ENCODE measurements at places on chromosomes 7 and 10.

GRCh38 chr7:110889335-110889734 lies 201.6 kb upstream of the LRRN3 start:
- DNase-seq = no peak

DNA sequence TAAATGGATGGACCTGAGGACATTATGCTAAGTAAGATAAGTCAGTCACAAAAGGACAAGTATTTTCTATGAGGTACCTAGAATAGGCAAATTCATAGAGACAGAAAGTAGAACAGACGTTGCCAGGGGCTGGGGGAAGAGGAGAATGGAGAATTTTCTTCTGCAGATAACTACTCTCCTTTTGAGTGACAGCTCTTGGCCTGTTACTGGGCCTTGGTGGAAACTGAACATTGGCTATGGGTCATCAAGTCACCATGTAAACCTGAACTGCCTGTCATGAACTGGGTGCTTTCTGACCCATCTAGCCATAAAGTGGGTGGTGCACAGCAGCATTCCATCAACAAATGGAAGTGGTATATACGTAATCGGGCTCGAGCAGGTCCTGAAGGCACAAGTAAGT lies 29.3 kb upstream of the NFE2L3 start:
- DNase-seq = no peak

DNA sequence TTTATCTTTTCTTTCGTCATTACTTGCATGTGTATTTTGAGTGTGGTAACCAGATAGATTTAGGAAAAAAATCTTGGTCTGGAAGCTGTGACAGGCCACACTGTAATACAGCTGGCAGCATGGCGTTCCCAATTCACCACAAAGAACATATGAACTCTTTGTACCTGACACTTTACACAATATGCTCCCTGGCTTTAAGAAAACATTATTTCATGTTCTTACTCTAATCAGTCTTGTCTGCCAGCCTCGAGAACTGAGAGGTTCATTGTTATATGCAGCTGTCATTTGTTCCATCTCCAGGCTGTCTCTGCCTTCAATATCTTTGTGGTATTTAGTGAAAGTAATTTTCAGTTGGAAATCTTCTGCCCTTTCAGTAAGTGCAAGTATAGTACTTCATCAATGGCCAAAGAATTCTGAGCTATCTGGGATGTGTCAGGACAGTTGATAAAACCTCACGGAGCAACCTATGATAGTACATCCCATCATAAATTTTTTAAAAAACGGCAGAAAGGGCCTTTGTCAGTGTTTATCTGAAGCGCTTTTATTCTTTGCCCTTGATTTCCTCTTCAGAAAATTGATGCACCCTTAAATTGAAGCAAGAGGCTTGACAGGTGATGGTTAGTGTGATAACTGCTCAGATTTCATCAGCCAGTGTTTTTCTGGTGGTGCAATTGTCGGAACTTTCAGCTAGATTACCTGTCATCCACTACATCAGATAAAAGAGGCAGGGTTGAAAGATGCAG lies 146.3 kb upstream of the SP8 start:
- DNase-seq = no peak

- peak; percentile 87 for DNase-seq
Observed at GRCh38 chr7:40419806-40420205, 285.0 kb downstream of the SUGCT start.

GRCh38 chr10:42971251-42971599 lies 105.6 kb upstream of the RET start:
- no peak for DNase-seq

- DNase-seq = no peak
Observed at GRCh38 chr7:133268355-133268754, 15.5 kb downstream of the EXOC4 start.

- peak; percentile 33 for DNase-seq
Observed at GRCh38 chr10:93921338-93921737, 27.6 kb downstream of the SLC35G1 start.

DNA sequence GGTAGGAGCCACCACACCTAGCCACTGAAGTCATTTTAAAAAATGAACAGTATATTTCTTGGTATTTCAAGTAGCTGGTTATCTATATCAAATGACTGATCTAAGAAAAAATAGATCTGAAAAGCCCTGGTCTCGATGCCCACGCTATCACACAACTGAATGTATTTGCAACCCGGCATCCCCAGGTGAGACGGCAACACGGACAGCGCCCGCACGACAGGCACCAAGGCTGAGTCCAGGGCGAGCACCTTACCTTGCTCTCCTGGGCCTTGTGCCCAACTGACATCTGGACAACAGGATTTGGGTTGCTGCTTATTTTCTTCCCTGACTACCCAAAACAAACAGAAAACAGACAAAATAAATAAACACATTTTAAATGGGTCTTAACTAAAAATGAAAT lies 44.8 kb upstream of the NCAPG2 start:
- DNase-seq = no peak

DNA sequence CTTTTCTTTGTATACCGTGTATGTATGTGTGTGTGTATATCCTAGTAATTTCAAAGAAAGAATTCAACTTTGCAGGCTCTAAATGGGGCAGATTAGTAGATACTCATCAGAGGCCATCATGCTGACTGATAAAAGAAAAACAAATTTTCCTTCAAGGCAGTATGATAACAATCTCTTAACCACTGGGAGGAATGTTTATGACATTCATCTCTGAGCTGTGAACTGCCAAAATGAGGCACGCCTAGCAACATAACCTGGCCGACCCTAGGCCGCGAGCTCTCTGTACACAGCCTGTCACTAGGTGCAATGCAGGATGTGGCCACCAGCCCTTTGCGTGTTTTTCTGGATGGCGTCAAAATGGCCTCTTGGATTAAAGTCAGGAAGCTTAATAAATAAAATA lies 343.7 kb upstream of the GALNT17 start:
- no peak for DNase-seq

DNA sequence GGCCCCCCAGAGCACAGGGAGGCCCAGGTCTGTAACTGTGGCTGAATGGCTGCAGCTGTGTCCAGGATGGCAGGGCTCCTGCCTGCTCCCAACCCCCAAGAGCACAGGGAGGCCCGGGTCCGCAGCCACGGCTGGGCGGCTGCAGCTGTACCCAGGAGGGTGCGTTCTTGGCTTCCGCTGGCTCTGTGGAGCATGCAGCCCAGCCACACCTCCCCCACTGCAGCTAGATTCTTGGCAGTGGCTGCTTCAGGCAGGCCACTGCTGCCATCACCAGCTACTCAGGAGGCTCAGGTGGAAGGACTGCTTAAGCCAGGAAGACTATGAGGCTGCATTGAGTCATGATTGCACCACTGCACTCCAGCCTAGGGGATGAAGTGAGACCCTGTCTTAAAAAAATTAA lies 27.9 kb downstream of the C7orf25 start:
- no peak for DNase-seq

- no peak for DNase-seq
Observed at GRCh38 chr10:129965425-129965808, 1.3 kb upstream of the EBF3 start.

DNA sequence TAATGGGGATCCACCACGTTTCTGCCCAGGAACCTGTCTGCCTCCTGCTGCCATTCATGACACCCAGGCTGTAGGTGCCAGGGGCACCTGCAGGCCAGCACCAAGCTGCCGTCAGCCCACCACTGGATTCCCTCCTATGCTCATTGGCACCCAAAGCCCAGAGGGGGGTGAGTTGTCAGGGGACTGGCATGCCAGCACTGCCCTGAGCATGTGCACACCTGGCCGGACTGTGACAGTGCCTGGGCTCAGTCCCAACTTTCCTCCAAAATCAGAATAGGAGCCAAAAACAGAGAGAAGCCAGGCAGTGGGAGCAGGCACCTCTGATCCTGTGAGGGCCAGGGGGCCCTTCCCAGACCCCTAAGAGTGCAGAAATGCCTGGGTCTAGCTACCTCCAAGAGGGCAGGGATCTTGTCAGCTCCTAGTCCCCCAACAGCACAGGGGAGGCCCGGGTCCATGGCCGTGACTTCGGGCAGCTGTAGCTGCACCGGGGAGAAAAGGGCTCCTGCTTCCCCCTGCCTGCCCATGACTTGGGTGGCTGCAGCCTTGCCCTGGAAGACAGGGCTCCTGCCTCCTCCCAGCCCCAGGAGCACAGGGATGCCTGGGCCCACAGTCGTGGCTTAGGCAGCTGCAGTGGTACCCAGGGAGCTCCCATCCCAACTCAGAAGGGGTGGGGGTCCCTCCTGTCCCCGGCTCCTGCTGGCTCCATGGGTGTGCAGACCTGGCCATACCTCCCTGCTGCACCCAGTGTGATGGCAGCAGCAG lies 249.8 kb upstream of the DKK1 start:
- no peak for DNase-seq

DNA sequence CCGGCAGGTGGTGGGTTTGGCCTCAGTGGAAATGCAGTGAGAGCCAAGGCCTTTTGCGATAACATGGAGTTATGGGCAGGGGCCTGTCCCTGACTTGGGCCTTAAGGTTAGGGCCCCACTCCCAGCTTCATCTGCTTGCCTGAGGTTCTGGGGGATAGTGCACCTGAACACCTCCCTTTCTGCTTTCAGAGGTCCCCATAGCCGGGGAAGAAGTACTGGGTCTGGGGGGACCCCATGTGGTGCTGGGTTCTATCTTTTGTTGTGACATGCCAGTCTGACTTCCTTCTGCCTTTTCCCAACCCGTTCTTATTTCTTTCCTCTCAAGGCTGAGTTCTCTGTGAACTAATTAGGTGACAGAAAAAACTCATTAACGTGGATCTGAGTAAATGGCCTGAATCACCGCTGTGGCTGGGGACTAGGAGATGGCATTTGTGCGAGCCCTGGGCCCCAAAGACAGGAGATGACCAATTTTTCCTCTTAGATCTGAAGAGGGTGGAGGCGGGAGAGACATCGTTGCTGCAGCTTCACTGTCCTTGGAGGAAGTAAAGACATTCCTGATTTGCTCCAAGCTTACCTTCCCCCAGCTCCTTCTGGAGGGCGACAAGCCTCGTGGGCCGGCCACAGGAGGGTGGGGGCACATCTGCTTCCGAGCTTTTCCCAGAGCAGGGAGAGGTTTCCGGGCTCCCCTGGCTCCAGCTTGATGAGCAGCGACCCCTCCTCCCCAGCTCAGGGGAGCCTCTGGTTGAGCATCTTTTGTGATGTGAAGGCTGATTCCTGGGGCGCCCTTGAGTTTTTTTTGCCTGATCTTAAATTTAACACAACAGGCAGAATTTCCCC lies 2.0 kb downstream of the AGAP3 start:
- no peak for DNase-seq

DNA sequence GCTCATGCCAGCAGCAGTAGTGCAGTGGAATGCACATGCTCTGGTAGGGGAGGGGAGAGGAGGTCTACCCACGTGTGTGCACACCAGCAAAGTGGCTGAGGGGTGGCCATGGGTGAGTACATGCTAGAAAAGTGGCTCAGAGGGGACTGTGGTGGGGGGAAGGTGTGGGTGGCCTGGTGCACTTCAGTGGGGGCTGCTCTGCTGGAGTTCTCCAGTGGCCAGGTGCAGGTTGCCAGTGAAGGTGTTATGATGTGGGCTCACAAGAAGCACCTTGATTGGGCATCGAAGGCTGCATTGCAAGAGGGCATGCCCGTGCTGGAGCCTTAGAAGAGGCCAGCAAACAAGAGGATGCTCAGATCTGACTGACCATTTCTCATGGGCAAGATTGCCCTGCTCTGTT lies 613.6 kb upstream of the PHF14 start:
- DNase-seq = no peak

- DNase-seq = no peak
Observed at GRCh38 chr7:55343002-55343781, 21.9 kb upstream of the LANCL2 start.

DNA sequence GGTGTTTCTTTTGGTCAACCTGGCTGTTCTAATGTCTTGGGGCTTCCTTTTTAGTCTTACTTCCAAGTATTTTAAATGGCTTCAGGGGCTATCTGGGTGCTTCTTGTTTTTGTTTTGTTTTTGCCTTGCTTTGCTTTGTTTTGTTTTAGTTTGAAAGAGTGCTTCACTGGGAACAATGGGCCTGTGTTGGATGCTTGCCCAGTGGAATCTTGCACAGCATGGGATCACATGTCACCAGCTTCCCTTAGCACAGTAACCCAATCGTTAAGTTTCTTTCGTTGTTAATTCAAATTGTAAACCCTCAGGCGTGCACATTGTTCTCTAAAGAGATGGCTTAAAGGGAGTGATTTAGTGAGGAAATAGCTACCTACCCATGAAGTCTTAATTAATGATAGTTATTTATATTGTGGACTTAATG lies 8.9 kb downstream of the COL17A1 start:
- peak; percentile 8 for DNase-seq

DNA sequence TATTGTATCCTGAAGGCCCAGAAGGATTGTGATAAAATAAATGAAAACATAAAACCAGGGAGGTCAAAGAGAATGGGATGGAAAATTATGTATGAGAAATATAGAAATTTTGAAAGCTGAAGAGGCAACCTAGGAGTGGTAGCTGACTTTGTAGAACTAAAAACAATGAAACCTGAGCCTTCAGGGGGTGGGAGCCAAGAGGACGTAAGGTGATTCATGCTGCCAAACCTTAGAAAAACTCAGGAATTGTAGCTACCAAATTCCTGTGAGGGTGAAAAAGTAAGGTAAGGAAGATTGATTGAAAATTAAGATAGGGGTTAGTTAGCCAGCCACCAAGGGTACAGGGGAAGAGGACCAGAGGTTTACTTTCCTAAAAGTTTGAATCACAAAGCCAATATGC lies 213.2 kb downstream of the KCND2 start:
- DNase-seq = no peak

GRCh38 chr10:70827086-70827757 lies 11.5 kb downstream of the SGPL1 start:
- no peak for DNase-seq

DNA sequence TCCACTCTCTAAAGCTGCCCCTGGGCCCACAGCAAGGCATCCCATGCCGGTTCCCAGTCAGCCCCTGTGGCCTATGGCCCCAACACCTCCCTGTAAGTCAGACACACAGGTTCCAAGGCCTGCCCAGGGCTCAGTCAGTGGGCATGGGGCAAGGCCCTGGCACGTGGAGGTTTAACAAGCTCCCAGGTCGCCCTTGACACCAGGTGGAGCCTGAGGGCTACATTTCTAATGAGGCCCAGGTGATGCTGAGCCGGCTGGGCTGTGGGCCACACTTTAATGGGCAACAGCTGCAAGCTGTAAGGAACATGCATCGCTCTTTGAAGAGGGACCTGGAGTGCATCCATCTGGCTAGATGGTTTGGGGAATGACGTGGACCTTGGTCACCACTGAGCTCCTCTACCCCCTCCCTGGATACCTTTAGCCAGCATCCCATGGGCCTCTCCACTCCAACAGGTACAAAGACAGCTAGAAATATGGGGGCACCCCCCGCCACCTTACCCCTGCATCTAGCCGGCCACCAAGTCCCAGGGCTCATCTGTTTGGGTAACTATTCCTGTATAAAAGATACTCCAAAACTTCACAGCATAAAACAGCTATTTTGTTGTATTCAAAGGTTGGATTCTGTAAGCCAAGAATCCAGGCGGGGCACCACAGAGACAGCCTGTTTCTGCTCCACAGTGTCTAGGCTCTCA lies 122.5 kb downstream of the OAT start:
- DNase-seq = no peak

All from suppressor macrophage (primary cell).